ENCODE measurements at places on chromosomes 5 and 9. TPM values are rescaled to one million over a fixed set of nuclear protein-coding genes. Genes with fewer than 3 reads are reported as not detected.

The HTR1A gene
- not detected for total RNA-seq

The MLANA gene
- not detected for total RNA-seq

The TEX48 gene
- total RNA-seq, result not detected

The CCNJL gene
- total RNA-seq, result 0.68 TPM

The SLC36A3 gene
- not detected for total RNA-seq

The LAMC3 gene
- total RNA-seq, result 0.12 TPM

The STPG3 gene
- not detected for total RNA-seq

The BRIX1 gene
- 19.0 TPM for total RNA-seq

The SV2C gene
- under 0.01 TPM for total RNA-seq

The IGFBPL1 gene
- total RNA-seq, result not detected

The CCNO gene
- 0.40 TPM for total RNA-seq

The OR13C4 gene
- not detected for total RNA-seq

The PSD2 gene
- total RNA-seq, result 0.13 TPM

The SEPTIN8 gene
- total RNA-seq, result 84.5 TPM

The PRRT1B gene
- not detected for total RNA-seq

The COQ4 gene
- 22.8 TPM for total RNA-seq

The RUFY1 gene
- 90.4 TPM for total RNA-seq

The PRR16 gene
- total RNA-seq, result 3.7 TPM

The FBN2 gene
- 18.4 TPM for total RNA-seq

The MEGF9 gene
- total RNA-seq, result 25.4 TPM

The NUP214 gene
- 10.3 TPM for total RNA-seq

The FYB1 gene
- 0.26 TPM for total RNA-seq

The PCDHB4 gene
- total RNA-seq, result 0.68 TPM

The ADAMTS2 gene
- 36.5 TPM for total RNA-seq

The CYSRT1 gene
- total RNA-seq, result 0.87 TPM

The TLE1 gene
- total RNA-seq, result 24.8 TPM

The CTNND2 gene
- under 0.01 TPM for total RNA-seq

The KIF20A gene
- 69.1 TPM for total RNA-seq

The FBLL1 gene
- total RNA-seq, result 0.56 TPM

The TEK gene
- total RNA-seq, result 3.4 TPM

The SARDH gene
- 7.4 TPM for total RNA-seq

The ZDHHC11 gene
- total RNA-seq, result 5.9 TPM

The GHR gene
- total RNA-seq, result 3.6 TPM

The MAMDC2 gene
- 2.6 TPM for total RNA-seq

The LRRC19 gene
- not detected for total RNA-seq

The CENPH gene
- total RNA-seq, result 14.0 TPM

The KCNV2 gene
- not detected for total RNA-seq

The RGS14 gene
- 2.2 TPM for total RNA-seq

The OTP gene
- total RNA-seq, result not detected

The SPINK1 gene
- total RNA-seq, result not detected

The ACSL6 gene
- 0.25 TPM for total RNA-seq
